Lung (tissue), 17 donors: ENCODE measurements at places on chromosomes 1 and 21. TPM values are rescaled to one million over a fixed set of nuclear protein-coding genes. Genes with fewer than 3 reads are reported as not detected.
A peak's percentile ranks its signal among the peaks of the same experiment; 100 is the strongest.

DNA sequence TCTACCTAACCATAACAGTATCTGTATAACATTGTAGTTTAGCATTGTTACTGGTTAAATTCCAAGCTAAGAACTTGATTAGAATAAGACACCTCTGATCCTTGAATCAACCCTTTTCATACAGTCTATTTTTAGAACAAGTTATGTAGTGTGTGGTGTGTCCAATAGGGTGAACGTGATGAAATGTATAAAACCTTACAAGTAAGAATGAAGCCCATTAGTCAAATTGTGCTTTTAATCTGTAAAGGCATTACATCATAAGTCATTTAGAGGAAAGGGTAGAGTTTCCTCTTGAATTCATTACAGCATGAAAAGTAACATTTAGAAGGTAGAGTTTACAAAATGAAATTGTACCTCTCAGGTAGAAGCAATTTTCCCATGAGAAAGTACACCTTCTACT lies 479.2 kb downstream of the LTN1 start:
- no peak overlapping the region for H3K4me3 ChIP-seq
- peaks cover 22% of the 10 kb centered on the region for H3K4me1 ChIP-seq
- H3K27me3 ChIP-seq, result no peaks in the 10 kb centered on the region
- no peaks in the 10 kb centered on the region for H3K36me3 ChIP-seq
- no peak for DNase-seq

- no peaks in the 10 kb centered on the region for H3K4me1 ChIP-seq
- no peak for DNase-seq
- H3K27me3 ChIP-seq, result no peaks in the 10 kb centered on the region
- H3K27ac ChIP-seq, result no peak overlapping the region
- H3K36me3 ChIP-seq, result no peaks in the 10 kb centered on the region
Observed at GRCh38 chr1:118100686-118101514, 84.1 kb downstream of the SPAG17 start.

DNA sequence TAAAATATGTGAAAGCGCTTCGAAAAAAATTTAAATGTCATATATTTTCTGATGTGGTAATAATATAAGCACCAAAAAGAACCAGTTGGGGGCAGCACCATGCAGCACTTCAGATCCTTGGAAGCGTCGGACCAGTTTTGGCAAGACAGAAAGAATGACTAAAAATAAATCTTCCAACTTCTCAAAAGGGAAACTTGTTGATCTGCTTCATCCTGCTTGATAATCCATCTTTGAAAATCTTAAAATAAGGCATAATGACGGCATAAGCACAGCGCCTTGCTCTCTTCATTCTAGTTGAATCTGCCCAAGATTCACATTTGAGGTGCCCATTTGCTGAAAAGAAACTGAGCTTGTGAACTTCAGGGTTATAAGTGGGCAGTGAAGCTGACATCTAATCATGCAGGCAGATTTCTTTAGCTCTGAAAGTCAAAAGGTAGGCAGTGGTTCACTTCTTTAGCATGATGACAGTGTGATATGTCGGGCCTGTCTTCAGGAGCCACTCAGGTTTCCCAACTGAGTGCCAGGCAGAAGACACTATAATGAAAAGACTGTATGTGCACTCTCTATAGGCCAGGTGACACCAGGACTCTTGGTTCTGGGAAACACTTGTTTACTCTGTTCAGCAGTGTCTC lies 19.8 kb upstream of the MUTYH start:
- peaks cover 7% of the 10 kb centered on the region for H3K4me1 ChIP-seq
- H3K36me3 ChIP-seq, result peaks cover under 1% of the 10 kb centered on the region
- no peaks in the 10 kb centered on the region for H3K27me3 ChIP-seq

OR14K1 gene
- total RNA-seq, result not detected

GRCh38 chr1:227562933-227563323 lies 428 bp upstream of the ZNF678 start:
- no peaks in the 10 kb centered on the region for H3K36me3 ChIP-seq
- peaks cover 8% of the 10 kb centered on the region for H3K27me3 ChIP-seq
- no peak for DNase-seq
- H3K27ac ChIP-seq, result no peak overlapping the region
- H3K4me3 ChIP-seq, result no peak overlapping the region

GRCh38 chr1:56409112-56409691 lies 170.2 kb downstream of the PLPP3 start:
- DNase-seq, result no peak
- H3K4me3 ChIP-seq, result no peak overlapping the region
- H3K36me3 ChIP-seq, result no peaks in the 10 kb centered on the region
- H3K27ac ChIP-seq, result no peak overlapping the region

GRCh38 chr1:41041614-41042270 lies 20.2 kb upstream of the SLFNL1 start:
- DNase-seq, result no peak
- H3K36me3 ChIP-seq, result peaks cover 16% of the 10 kb centered on the region
- no peak overlapping the region for H3K27ac ChIP-seq
- H3K4me1 ChIP-seq, result peaks cover 6% of the 10 kb centered on the region

DNA sequence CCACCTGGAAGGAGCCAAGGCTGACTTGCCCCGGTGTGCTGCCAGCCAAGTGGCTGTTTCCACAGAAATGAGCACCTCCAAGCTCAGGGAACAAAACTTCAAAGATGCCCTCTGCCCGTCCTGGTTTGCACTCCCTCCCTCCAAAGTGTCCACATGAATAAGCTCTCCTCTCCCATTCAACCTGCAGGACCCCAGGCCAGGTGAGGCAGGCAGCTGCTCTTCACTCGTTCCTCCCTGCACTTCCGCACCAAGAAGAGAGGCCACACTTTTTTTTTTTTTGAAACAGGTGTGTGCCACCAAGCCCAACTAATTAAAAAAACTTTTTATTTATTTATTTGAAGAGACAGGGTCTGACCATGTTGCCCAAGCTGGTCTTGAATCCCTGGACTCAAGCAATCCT lies 18.5 kb upstream of the CLIC4 start:
- no peaks in the 10 kb centered on the region for H3K27me3 ChIP-seq
- H3K27ac ChIP-seq, result no peak overlapping the region
- H3K36me3 ChIP-seq, result no peaks in the 10 kb centered on the region
- no peak for DNase-seq
- H3K4me3 ChIP-seq, result no peak overlapping the region

DNA sequence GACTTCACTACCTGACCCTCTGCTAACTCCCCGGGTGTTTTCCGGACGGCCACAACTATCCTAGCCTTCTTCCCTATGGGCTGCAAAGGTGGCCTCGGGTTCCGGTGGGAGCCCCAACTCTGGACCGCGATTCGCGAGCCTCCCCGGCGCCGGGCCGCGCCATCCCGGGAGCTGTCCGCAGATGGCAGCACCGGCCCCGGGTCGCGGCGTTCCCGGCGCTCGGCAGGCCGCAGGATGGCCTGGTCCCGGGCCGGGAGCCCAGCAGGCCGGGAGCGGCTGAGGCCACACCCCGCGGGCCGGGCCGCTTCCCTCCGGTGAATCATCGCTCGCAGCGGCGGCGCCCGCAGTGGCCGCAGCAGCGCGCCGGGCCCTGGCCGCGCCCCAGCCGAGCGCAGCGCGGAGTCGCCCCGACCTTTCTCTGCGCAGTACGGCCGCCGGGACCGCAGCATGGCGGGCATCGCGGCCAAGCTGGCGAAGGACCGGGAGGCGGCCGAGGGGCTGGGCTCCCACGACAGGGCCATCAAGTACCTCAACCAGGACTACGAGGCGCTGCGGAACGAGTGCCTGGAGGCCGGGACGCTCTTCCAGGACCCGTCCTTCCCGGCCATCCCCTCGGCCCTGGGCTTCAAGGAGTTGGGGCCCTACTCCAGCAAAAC lies at the start of gene CAPN2:
CAPN2 (plus strand) TSS at position 346 of the 656 bp plus-strand sequence; CDS start at position 448, 102 bp downstream.
- peak within 1 kb of the TSS; percentile 82 for H3K4me3 ChIP-seq
- H3K27ac ChIP-seq, result peak within 1 kb of the TSS; percentile 95
- H3K27me3 ChIP-seq, result no peaks in the 10 kb centered on the region
- H3K4me1 ChIP-seq, result peaks cover 38% of the 10 kb centered on the region
- peak; percentile 82 for DNase-seq

GRCh38 chr1:66253330-66253921 lies 280.5 kb upstream of the SGIP1 start:
- H3K27me3 ChIP-seq, result no peaks in the 10 kb centered on the region
- H3K27ac ChIP-seq, result no peak overlapping the region
- H3K4me3 ChIP-seq, result no peak overlapping the region
- DNase-seq, result peak; percentile 84

PI4KB gene
- 48.3 TPM for total RNA-seq

- no peaks in the 10 kb centered on the region for H3K36me3 ChIP-seq
- no peak for DNase-seq
- no peak overlapping the region for H3K4me3 ChIP-seq
- H3K27ac ChIP-seq, result no peak overlapping the region
- H3K4me1 ChIP-seq, result peaks cover 14% of the 10 kb centered on the region
- H3K27me3 ChIP-seq, result no peaks in the 10 kb centered on the region
Observed at GRCh38 chr21:45911806-45912325, 69.7 kb upstream of the COL6A1 start.

HAO2 gene
- total RNA-seq, result not detected

BSND gene
- not detected for total RNA-seq

S100A3 gene
- total RNA-seq, result 5.4 TPM

DNA sequence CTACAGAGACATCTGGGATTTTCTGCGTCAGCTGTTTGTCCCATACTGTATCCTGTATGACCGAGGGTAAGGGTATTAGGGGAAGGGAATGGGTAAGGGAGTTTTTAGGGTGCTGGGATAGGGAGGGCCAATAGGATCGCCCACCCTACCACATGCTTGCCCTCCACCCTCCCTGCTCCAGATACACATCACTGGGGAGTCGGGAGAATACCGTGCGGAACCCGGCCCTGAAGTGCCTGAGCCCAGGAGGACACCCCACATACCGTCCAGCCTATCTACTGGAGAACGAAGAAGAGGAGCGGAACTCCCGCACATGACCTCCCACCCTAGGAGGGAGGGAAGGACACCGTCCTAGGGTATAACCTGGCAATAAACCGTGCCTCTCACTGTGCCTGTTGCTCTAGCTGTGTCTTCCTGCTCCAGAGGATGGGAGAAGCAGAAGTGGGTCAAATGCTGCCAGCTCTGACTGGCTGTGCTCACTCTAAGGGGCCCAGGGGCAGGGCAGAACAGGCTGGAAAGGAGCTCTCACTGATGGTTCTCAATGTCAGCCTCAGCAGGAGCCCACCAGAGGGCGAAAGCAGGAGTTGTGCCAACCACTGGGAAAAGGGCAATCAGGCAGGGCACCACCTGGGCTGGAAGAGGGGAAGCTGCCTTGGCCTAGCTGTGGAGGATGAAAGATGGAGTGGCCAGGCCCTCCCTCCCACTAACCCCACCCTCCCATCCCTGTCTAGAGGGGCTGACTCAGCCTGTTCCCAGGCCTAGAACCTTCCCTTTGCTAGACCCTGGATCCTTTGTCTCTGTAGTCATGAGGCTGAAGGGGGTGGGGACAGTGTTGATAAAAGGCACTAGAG lies 440 bp upstream of the LENEP start:
- H3K4me3 ChIP-seq, result no peak overlapping the region
- H3K27ac ChIP-seq, result no peak overlapping the region
- no peaks in the 10 kb centered on the region for H3K4me1 ChIP-seq
- no peak for DNase-seq
- H3K36me3 ChIP-seq, result no peaks in the 10 kb centered on the region

GRCh38 chr1:174721246-174721645 lies 273.5 kb downstream of the GPR52 start:
- no peak overlapping the region for H3K27ac ChIP-seq
- no peaks in the 10 kb centered on the region for H3K36me3 ChIP-seq
- no peaks in the 10 kb centered on the region for H3K4me1 ChIP-seq
- H3K4me3 ChIP-seq, result no peak overlapping the region

NPHS2 gene
- total RNA-seq, result not detected
